Activated CD4-positive, CD25-positive, alpha-beta regulatory T cell (primary cell): ENCODE measurements at places on chromosomes 11 and 22.

- no peak for DNase-seq
Observed at GRCh38 chr11:75946531-75947530, 131.8 kb downstream of the UVRAG start.

DNA sequence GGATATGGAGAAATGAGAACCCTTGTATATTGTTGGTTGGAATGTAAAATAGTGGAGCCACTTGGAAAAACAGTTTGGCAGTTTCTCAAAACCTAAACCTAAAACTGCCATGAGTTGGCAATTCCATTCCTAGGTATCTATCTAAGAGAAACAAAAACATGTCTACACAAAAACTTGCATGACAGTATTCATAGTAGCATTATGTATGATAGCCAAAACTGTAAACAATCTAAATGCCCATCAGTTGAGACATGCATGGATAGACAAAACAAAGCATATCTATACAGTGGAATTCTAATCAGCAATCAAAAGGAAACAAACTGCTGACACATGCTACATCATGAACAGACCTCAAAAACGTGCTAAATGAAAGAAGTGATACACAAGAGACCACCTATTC is 34.9 kb downstream of the TRAF6 start:
- no peak for DNase-seq

DNA sequence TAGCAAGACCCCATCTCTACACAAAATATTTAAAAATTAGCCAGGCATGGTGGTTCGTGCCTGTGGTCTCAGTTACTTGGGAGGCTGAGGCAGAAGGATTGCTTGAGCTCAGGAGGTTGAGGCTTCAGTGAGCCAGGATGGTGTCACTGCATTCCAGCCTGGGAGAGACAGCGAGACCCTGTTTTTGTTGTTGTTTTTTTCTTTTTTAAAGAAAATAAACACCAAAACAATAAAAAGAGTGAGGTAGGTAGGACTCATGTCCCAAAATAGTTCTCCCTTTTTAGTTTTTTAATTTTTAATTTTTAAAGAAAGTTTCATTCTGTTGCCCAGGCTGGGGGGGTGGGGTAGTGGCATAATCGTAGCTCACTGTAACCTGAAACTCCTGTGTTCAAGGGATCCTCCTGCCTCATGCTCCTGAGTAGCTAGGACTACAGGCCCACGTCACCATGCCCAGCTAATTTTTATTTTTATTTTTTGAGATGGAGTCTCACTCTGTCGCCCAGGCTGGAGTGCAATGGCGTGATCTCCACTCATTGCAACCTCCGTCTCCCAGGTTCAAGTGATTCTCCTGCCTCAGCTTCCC is 25.5 kb upstream of the MALAT1 start:
- DNase-seq: no peak

DNA sequence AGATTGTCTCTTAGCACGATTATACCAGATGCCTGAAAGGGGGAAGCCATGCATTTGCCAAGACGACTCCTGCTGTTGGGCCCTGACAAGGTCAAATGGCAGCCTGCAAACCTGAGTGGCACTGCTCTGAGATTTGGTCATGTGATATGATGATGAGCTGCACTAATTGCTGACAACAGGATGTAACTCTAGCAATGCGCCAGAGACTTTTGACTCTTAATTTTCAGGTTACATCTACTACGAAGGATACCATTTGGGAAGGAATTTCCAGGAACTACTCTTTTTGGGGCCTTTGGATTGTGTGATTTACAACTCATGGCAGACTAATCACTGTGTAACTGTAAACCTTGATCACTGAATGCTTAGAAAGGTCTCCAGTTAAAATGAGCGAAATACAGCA is 13.1 kb downstream of the TREH start:
- DNase-seq: no peak

DNA sequence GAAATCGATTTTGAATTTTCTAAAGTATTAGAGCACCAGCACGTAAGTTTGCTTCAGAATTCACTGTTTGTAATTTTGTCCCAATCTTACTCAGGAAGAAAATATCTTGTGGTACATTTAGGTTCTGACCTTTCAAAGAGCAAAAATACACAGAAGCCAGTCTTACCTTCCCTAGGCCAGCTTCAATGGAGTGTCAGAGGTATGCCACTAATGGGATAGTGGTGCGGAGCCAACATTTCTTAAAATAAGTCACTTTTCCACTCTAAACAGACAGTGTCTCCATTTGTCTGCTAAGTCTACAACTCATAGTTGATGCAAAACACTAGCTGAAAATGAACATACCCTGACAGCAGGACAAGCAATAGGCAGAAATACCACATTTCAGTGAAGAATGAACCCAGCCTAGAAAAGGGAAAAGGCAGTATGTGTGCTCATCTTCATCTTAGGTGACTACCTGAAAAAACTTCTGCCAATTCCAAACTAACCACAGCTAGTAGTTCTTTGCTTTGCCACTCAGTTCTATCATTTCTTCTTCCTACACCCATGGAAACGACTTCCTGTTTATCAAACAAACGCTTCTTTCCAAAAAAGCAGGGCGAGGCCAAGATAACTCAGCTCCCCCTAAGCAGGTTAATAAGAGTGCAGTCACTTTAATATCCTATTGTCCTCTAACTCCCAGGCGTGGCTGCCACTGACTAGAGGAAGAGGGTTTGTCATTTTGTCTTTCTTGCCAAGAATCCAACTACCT is 94.0 kb upstream of the APOA1 start:
- DNase-seq: no peak

GRCh38 chr11:131483877-131484276 is 113.5 kb downstream of the NTM start:
- no peak for DNase-seq

GRCh38 chr11:9493492-9493891 is 32.7 kb downstream of the ZNF143 start:
- DNase-seq: no peak

DNA sequence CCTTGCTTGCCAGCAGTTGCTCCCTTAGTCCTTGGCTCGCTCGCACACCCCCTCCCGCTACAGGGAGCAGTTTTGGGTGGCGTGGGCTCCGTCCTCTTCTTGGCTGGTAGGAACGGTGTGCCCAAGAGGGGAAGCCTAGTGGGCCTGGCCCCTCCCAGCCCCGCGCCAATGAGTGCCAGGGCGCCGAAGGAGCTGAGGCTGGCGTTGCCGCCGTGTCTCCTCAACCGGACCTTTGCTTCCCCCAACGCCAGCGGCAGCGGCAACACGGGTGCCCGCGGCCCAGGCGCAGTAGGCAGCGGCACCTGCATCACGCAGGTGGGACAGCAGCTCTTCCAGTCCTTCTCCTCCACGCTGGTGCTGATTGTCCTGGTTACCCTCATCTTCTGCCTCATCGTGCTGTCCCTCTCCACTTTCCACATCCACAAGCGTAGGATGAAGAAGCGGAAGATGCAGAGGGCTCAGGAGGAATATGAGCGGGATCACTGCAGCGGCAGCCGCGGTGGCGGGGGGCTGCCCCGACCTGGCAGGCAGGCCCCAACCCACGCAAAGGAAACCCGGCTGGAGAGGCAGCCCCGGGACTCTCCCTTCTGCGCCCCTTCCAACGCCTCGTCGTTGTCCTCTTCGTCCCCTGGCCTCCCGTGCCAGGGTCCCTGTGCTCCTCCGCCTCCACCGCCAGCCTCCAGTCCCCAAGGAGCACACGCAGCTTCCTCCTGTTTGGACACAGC is 1.6 kb downstream of the C11orf87 start:
- no peak for DNase-seq

DNA sequence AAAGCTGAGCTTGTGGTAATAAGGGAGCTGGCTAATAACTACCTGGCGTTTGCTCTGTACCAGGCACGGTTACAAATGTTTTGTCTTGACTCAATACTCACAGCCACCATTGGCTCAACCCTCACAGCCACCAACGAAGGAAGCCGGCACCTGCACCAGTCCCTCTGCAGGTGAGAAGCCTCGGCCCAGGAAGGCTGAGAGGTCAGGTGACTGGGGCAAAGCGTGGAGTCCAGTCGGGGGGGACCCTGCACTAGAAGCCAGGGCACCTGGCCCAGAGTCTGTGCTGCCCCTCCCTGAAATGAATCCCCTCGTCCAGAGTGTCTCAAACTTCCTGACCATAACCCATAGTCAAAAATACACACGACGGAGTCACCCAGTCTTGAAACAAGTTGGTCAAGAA is 90.1 kb downstream of the PHF21B start:
- no peak for DNase-seq

DNA sequence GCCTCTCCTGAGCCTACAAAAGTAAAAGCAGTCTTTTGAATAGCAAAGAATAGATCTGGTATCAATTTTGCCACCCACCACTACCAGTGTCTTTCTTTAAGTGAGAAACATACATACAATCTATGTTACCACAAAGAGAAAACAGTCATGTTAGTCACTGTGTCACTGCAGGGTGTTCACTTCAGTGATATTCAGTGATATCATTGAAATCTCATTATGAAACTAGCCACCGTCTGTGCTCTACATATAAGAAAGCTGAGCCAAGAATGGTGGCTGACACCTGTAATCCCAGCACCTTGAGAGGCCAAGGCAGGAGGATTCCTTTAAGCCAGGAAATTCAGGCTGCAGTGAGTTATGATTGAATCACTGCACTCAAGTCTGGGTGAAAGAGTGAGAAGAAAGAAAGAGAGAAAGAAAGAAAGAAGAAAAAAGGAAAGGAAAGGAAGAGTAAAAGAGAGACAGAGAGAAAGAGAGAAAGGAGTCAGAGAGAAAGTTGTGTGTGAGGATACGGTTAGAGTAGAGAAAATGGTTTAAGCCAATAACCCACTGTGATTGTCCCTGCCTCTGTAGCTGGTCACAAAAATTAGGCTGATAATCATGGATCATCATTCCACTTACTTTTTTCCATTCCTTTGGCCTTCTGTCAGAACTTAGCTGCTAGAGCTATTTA is 847.1 kb downstream of the FAM181B start:
- no peak for DNase-seq

DNA sequence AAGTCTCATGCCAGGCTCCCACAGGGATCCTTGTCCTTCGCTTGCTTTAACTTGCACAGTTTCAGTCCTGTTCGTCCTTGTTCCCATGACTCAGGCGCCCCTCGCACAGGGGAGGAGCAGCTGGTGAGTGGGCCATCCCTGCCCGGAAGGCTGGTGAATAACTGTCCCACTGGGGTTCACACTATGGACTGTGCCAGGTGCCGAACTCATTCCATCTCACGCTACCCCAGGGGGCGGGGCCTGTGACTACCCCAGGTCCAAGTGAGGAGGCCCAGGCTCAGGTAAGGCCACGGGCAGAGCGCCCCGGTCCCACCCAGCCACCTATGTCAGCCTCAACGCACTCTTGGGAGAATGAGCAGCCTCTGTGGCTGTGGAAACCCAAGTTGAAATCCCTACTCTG is 7.2 kb upstream of the CARD10 start:
- no peak for DNase-seq

GRCh38 chr22:33579448-33580093 is 340.7 kb downstream of the LARGE1 start:
- DNase-seq: no peak

DNA sequence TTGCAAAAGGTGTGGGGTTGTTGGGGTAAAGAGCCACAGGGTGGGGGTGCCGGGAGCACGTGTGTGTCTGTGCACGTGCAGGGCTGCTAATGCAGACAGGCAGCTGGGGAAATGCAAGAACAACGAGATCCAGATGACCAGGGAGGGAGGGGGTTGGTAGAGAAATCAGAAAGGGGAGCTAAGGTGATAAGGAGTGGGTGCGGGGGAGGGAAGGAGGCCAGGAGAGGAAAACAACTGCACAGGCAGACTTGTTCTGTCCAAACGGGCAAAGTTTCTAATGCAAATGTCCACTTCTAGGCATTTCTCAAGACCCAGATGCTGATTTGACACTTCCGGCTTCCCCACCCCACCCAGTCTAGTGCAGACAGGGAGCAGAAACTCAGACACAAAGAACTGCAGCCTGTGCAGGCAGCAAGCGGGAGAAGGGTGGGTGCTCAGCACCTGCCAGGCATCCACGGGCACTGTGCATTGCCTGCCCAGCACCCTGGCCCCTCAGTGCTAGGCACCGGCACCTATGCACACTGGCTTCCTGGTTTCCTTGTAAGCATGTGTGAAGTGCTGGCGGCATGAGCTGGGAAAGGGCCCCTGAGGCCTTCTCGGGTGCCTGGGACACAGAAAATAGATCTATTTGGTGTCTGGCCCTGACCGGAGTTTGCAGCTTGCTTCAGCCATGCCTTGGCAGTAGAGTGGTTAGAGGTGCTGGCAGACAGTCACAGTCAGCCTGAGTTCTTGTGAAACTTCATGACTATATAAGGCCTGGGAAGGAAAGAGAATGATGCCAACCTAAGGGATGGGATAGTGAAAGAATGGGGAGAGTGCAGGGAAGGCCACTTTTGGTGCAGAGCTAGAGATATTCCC is 220.1 kb upstream of the SORL1-AS1 start:
- no peak for DNase-seq

DNA sequence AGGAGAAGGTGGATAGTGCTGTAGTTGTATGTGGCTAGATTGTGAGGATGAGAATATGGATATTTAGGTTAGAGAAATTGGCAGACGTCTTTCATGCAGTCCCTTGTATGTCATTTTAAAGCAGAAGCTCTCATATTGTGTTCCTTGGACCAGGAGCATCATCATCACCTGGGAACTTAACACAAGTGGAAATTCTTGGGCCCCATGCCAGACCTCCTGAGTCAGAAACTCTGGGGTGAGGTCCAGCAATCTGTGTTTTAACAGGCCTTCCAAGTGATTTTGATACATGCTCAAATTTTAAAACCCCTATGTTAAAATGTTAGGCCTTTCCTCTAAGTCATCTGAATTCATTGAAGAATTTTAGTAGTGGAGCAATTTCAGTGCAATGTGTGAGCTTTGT is 34.8 kb downstream of the JHY start:
- DNase-seq: no peak

- DNase-seq: no peak
Observed at GRCh38 chr11:61609980-61610366, 29.1 kb upstream of the SYT7 start.

DNA sequence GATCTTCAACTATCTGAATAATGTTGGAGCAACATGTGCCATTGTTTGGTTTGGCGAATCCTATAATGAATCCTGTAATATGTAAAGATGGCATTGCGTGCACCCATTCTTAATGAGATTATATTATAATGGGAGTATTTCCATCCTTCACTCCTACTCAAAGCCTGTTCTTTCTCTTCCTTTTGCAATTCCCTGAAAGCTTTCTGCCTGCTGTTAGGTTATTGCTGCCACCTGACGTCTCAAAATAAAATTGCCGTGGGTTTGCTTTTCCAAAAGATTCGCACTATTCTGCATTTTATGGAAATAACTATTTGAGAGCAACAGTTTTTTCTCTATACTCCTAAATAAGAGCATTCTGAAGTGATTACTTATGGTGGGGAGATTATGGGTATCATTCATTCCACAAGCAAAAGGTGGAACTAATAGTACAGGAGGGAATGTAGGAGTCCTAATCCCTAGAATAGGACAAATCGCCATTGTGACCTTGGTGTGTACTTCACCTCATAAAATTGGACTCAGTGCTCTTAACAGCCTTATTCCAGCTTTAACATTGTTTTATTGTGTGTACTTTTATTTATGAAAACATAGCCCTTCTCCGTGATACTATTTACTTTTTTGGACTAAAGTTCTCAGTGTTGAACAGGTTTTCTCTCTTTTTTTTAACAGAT is 69.6 kb upstream of the ALKBH3 start:
- DNase-seq: no peak

GRCh38 chr11:125128450-125128849 is 17.0 kb upstream of the TMEM218 start:
- no peak for DNase-seq

- no peak for DNase-seq
Observed at GRCh38 chr11:120279502-120279901, 39.6 kb downstream of the POU2F3 start.

- DNase-seq: no peak
Observed at GRCh38 chr11:19673924-19674729, 38.5 kb upstream of the NAV2 start.
